ENCODE measurements at places on chromosomes 3 and 15.

DNA sequence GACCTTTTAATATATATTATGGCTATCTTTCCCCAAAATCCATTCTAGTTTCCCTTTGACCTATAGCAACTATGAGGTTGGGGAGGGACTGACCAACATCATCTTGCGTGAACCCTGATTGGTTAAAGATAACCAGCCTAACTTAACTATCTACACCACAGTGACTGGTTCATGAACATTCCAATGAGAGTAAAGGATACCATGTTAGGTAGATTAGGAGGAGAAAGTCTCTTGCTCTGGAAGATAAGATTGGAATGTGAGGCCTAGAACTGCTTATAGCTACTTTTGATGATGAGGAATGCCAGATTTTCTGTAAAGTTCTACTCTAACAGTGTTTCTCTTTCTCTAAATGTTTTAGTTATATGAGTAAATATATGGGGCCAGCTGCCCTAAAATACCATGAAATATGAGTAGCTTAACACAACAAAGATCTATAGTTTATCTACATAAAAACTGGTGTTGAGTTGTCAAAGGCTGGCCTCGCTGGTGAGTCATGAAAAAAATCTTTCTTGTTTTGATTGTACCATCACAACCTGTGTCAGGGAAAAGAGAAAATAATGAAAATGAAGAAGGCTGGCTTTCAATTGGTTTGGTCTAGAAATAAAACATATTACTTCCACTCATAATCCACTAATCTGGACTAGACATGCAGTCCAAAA lies 481.4 kb downstream of the NSUN3 start:
- no peak for DNase-seq

- no peak for DNase-seq
Measured at GRCh38 chr15:67174864-67175573, 79.4 kb downstream of the AAGAB start.

- DNase-seq = no peak
Measured at GRCh38 chr3:126057936-126058335, 26.0 kb downstream of the SLC41A3 start.

GRCh38 chr15:43100971-43101370 lies 4.9 kb downstream of the UBR1 start:
- no peak for DNase-seq

- no peak for DNase-seq
Measured at GRCh38 chr3:65107174-65107573, 419.4 kb upstream of the ADAMTS9 start.

DNA sequence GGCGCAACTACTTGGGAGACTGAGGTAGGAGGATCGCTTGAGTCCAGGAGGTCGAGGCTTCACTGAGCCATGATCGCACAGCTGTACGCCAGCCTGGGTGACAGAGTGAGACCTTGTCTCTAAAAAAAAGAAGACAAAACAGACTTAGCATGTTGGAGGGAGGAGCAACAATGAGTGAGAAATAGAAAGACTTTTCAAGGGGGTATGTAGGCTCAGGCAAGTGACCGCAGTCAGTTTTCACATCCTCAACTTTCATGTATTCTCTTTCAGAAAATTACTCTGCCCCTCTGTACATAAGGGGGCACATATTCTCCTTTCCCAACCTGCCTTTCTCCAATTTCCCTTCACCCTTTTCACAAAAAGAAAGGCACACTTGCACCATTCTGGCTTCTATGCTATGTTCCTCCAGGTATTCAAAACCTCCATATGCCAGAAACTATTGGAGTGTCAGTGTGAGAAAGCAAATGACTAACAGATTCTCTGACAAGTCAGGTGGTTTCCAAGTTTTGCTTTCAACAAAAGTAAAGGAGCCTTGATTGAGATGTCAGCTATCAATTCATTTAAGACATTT lies 7.6 kb downstream of the NSUN3 start:
- no peak for DNase-seq

GRCh38 chr3:197465996-197466549 lies 89.7 kb downstream of the BDH1 start:
- no peak for DNase-seq

DNA sequence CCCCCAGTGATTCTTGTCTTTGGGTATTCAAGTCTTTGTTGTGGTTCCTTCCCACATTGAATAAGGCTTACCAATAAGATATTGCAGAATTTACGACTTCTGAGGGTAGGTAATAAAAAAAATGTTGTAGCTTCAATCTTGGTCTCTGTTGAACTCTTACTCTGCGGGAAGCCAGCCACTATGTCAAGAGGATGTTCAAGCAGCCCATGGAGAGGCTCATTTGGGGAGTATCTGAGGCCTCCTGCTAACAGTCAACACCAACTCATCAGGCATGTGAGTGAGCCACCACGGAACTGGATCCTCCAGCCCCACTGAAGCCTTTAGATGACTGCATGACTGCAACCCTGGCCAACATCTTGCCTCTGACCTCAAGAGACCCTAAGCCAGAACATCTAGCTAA lies 3.2 kb upstream of the TBC1D23 start:
- no peak for DNase-seq

- DNase-seq = peak; percentile 46
Measured at GRCh38 chr3:24937228-24937627, 442.6 kb upstream of the THRB start.

- no peak for DNase-seq
Measured at GRCh38 chr3:112128843-112129727, 4.0 kb downstream of the GCSAM start.

GRCh38 chr3:8868996-8869395 lies 94.3 kb downstream of the RAD18 start:
- no peak for DNase-seq

DNA sequence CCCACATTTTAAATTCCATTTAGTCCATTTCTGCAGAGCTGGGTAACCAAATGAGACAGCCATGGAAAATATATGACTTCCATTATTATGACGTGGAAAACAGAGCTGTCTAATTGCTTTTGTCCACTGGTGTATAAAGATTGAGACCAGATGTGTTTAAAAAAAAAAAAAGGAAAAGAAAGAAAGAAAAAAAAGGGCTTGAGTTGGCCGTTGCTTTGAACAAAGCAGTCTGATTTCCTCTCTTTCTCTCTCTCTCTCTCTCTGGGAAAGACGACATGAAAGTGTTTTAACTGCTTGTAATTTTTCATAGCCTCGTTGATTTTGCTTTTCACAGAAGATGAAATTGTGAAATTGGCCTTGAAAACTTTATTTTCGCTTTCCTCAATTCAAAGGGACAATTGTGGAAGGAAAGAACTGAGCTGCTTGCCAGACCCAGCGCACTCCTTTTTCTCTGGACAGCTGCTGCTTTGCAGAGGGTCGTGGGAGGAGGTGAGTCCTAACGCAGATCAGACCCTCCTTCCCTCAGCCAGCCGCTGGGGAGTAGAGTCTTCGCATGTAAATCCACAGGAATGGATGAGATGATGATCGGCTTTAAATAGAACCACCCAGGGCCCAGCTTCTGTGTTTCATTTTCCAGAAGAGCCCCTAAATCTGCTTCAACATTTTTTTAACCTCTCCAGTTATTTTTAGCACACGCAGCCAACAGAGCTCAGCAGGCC lies 42.8 kb upstream of the UBE2E1 start:
- peak; percentile 77 for DNase-seq

- DNase-seq = no peak
Measured at GRCh38 chr3:34858067-34858660, 781.2 kb upstream of the ARPP21 start.

GRCh38 chr3:53377794-53378193 lies 30.5 kb upstream of the DCP1A start:
- no peak for DNase-seq

GRCh38 chr3:54243056-54243931 lies 120.9 kb downstream of the CACNA2D3 start:
- peak; percentile 29 for DNase-seq

DNA sequence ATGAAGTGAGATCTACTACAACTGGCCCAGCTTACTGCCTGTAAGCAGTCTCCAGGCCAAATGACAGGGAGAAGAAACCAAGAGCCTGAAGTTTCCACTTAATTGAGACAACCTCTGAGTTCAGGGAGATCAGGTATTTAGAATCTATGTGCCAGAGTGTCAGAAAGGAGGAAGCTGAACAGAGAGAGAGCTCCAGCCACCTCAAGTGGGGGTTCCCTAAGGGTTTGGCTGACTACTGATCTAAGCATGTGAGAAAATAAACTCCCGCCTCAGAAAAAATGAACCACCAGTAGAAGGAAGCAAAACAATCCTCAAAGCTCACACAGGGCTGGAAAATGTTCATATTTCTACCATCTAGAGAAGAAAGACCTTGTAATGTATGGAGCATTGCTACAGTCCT lies 25.0 kb downstream of the ADAM10 start:
- no peak for DNase-seq

Measured in right lung (tissue), 10 donors.